Myometrial cell (primary cell): ENCODE measurements at places on chromosomes 16 and 17. TPM values are rescaled to one million over a fixed set of nuclear protein-coding genes. Genes with fewer than 3 reads are reported as not detected.

The CBFB gene
- 37.2 and 62.0 TPM in 2 replicates for total RNA-seq

The PLCG2 gene
- 0.18 and 0.29 TPM in 2 replicates for total RNA-seq

The RPL13 gene
- 5,767 and 7,100 TPM in 2 replicates for total RNA-seq

The KIF18B gene
- 11.2 and 12.4 TPM in 2 replicates for total RNA-seq

The TTLL6 gene
- total RNA-seq = not detected in 2 replicates

The CCT6B gene
- total RNA-seq = 0.58 and 0.89 TPM in 2 replicates

The KRT15 gene
- total RNA-seq = 5.3 and 13.8 TPM in 2 replicates

The ADAM11 gene
- 0.29 and 0.53 TPM in 2 replicates for total RNA-seq

The IRF8 gene
- total RNA-seq = not detected in 2 replicates

The RAC3 gene
- 27.1 and 38.8 TPM in 2 replicates for total RNA-seq

The GCGR gene
- total RNA-seq = not detected in 2 replicates

The CPHXL2 gene
- total RNA-seq = not detected in 2 replicates

The CA5A gene
- total RNA-seq = not detected in 2 replicates

The TNRC6C gene
- total RNA-seq = 1.7 and 3.9 TPM in 2 replicates

The CDRT15L2 gene
- total RNA-seq = not detected in 2 replicates
